Activated T-helper 2 cell treated with anti-CD3 and anti-CD28 coated beads, Interferon-gamma antibody, Interleukin-2, Interleukin-4, amounts not matched to agents 10 μg/mL and 5 μg/mL and 100 μg/mL, durations not matched to agents 14 hours and 24 hours and 36 hours (primary cell): ENCODE measurements at places on chromosomes 1 and 21. TPM values are rescaled to one million over a fixed set of nuclear protein-coding genes. Genes with fewer than 3 reads are reported as not detected.

- no peak for DNase-seq
Measured at GRCh38 chr1:32349211-32349708, 13.0 kb downstream of the FAM229A start.

The IL23R gene
- total RNA-seq = 0.55 and 0.80 TPM in 2 replicates

The IL20 gene
- total RNA-seq = not detected in 2 replicates

GRCh38 chr1:66943361-66943969 lies 18.7 kb downstream of the MIER1 start:
- DNase-seq = no peak

GRCh38 chr1:206506405-206507283 lies 687 bp upstream of the RASSF5 start:
- no peak for DNase-seq

- no peak for DNase-seq
Measured at GRCh38 chr1:226209307-226210059, 14.0 kb upstream of the MIXL1 start.

DNA sequence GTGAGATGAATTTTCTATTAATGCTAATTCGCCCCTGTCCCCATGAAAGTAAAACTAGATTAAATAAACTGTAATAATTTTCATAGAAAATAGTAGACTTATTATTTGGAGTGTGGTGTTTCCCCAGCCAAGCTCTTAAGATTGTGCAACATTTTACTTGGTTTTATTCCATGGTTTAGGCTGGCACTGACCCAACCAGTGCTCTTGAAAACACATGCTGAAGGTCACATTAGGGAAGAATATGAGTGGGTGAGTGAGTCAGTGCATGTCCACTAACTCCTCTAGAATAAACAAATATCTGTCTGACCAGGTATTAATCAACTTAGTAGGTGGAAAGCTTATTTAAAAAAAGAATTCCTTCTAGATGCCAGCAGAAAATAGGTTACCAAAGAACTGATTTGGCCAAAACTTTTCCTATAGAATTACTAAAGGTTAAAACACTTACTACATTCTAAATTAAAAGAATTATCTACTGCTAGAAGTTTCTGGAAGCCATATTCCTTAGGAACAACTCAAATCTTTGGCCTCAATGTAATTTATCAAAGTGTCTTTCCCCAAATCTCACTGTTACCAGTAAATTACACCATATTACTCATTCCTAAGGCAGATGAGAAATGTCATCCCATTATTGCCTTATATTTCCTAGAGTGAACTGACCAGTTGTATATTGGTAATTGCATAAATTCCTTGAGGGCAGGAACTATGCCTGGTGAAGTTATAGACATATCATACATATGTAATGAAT lies 89.7 kb upstream of the RGS1 start:
- DNase-seq = no peak

GRCh38 chr1:212388985-212389716 lies 25.5 kb downstream of the PACC1 start:
- DNase-seq = no peak

GRCh38 chr1:28914228-28915030 lies at the start of gene EPB41:
EPB41 (plus strand) TSS chr1:28914569; CDS start chr1:28987438, 72,869 bp downstream.
- peak; percentile 89 for DNase-seq

The LCK gene
- 221 and 232 TPM in 2 replicates for total RNA-seq

GRCh38 chr1:6691507-6691906 lies 10.1 kb downstream of the DNAJC11 start:
- DNase-seq = no peak

The ELAVL4 gene
- total RNA-seq = not detected in 2 replicates

DNA sequence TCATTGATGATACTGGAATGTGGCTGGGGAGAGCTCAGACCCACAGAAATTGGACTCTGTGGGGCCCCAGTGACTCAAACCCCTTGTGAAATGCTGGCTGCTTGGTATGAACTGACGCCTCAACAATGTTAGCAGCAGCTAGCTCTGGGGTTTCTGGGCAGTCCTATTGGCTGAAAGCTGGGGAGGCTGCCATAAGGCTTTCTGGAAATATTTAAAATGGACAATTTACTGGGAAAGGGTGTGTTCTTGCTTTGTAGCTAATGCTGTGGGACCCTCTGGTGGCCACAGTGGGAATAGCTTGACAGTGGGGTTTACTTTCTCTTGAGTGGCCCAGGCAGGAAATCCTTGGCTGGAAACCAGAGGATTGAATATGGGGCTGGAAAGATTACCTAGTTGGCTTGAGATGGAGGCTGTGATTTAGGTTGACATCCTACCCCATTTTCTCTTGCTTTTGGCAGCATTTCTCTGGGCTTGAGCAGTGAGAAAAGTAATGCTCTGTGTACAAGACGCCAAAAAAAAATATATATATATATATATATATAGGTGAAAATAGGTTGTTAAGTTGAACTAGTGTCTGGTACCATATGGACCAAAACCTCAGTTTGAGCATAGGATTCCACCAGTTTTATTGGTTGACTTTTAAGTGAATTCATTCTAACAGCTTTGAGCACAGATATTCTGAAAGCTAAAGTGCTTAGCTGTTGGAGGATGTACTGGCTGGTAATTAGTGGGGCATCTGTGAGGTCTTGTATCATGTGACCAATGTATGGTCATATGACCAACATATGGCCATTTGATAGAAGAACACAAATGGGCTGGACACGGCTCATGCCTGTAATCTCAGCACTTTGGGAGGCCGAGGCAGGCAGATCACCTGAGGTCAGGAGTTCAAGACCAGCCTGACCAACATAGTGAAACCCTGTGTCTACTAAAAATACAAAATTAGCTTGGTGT lies 8.2 kb upstream of the S100A10 start:
- DNase-seq = peak; percentile 60

- DNase-seq = no peak
Measured at GRCh38 chr1:29689372-29690030, 453.2 kb downstream of the PTPRU start.

GRCh38 chr1:86778569-86779239 lies 74.3 kb downstream of the SH3GLB1 start:
- no peak for DNase-seq

DNA sequence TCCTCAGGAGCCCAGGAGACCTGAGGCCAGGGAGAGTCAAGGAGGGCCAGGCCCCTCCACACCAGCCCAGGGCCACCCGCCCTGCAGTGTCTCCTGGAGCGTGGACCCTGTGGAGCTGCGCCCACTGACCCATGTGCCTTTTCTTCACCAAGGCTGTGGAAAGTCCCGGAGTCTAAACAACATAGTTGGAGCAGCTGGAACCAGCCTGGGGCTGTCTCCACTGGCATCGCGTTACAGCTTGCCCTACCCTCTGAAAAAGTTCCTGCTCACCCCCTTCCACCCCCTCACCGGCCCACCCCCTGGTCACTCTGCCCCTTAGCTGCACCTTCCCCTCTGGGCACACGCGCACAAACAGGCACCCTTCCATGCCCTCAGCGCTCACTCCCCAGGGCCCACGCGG lies 18.3 kb downstream of the KCNC4 start:
- no peak for DNase-seq

DNA sequence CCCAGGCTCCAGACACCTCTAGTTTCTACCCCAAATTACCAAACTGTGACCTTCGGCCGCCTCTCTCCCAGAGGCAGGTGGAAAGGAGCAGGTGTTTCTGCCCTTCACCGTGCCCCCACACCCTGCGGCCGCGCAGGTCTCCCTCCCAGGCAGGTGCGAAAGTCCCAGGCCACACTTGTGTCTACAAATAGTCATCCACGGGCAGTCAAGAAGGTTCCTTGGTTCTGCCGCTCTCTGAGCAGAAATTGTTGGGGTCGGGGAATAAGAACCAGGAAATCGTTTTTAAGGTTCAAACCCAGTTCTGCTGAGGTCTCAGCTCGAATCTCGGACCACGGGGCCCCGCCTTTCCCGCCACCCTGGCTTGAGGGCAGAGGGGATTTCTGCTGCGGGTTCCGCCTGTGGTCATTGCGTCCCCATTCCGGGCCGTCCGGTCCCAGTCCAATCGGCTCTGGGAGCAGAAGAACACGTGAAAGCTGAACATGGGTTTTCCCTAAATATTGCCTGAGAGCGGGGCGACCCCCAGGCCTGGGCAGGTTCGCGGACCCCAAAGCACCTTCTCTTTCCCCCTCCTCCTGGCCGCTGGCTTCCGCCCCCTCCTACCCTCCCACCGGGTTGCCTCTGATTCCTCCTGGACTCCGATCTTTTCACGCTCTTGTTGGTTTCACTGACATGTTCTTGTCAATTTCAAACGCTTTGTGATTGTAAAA lies 1.2 kb upstream of the ATF3 start:
- peak; percentile 26 for DNase-seq

GRCh38 chr1:222790115-222790514 lies 24.7 kb upstream of the DISP1 start:
- no peak for DNase-seq

The RIPK4 gene
- total RNA-seq = not detected in 2 replicates

The RNU1-2 gene
- 2,033 and 2,369 TPM in 2 replicates for total RNA-seq

The S100PBP gene
- total RNA-seq = 50.2 and 50.5 TPM in 2 replicates

The SHE gene
- 0.05 TPM in 1 of 2 replicates, not detected in the other for total RNA-seq

DNA sequence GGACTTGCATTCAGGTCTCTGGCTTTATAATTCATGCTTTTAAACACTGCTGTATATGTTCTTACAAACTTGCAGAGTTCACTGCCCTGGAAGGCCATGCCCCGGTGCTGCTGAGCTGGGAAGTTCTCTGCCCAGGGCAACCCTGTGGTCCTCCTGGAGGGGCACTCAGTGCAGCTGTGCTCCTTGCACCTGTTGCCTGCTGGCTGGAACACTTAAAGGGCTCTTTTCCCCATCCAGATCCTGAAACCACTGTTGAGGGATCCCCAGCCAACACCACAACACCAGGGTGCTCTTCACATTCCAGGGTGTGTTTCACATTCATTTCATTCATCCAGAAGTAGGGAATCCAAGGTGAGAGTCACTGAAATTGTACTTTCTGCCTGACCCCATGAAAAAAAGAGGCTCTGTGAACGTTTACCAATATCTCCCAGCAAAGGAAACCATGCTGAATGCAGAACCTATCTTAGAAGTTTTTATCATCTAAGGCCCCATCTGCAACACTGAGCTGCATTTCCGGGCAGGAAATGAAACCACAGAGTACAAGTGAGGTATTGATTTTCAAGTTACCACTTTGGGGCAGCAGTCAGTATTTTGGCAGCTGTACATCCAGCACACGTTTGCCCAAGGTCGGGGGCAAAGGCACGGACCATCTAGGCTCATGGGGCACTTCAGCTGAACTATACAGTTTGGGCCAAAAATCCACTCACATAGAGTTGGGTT lies 16.4 kb upstream of the KIAA0040 start:
- peak; percentile 60 for DNase-seq

GRCh38 chr1:19730793-19731192 lies 66.1 kb downstream of the HTR6 start:
- DNase-seq = no peak
